ENCODE measurements at places on chromosomes 11 and 22. TPM values are rescaled to one million over a fixed set of nuclear protein-coding genes. Genes with fewer than 3 reads are reported as not detected.

SNX32 gene
- 0.84 TPM for total RNA-seq

IPO7 gene
- 171 TPM for total RNA-seq

DNA sequence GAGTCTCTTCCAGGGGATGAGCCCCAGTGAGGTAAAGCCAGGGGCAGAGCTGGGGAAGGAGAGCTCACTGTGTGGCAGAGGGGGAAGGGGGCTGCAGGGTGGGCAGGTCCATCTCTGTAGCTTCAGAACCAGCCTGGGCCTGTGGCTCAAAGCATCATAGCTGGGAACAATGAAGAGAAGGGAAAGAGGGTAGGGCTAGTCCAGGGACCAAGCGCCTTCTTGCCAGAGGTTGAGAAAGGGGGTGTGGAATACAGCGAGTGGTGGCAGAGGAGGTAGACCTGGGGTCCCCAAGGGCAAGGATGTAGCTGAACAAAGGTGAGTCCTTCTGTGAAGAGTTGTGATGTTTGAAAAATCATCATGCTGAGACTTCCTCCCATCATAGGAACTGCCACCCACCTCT, 1.2 kb upstream of the PLA2G3 start:
- DNase-seq, result peak; percentile 36

- DNase-seq, result no peak
Measured at GRCh38 chr11:129075757-129076156, 116.4 kb downstream of the ARHGAP32 start.

DNA sequence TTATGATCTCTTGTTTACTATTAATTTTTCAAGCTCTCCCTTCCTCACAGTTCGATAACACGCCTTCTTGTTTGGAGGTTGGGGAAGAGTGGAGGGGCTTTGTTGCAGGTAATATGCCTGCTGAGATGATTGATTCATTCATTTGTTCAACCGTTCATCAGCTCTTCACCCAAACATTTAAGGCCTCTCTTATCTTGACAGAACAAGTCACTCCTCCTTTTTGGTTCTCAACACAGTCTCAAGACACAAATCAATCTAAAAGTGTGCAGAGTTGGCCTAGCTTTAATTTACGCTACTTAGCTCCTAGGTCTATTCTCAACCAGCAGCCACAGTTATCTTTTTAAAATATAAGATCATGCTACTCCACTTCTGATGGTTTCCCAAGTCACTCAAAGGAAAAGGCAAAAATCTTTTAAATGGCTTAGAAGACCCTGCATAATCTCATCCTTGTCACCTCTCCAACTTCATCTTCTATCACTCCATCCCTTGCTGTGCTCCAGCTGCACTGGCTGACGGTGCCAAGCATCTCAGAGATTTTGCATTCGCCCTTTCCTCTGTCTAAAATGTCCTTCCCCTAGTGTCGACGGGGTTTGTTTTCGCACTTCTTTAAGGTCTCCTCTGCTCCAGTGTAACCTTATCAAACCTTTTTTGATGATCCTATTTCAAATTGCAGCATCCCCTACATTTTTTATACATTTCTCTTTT, 60.3 kb downstream of the AMBRA1 start:
- no peak for DNase-seq

DNA sequence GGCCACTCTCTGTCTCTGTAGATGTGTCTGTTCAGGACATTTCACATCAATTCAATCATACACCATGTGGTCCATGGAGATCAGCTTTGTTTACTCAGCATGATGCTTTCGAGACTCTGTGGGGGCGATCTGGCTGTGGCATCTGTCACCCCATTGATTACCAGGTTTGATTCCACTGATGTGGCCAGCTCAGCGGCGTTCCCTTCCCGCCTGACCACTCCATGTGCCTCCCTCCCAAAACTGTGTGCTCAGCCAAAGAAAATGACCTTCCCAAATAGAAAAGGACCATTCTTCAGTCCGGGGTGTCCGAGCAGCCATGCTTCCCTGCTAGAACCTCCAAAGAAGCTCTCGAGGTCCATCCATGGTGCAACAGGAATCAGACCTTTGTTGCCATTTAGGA, 89.1 kb downstream of the BRD1 start:
- peak; percentile 23 for DNase-seq

- no peak for DNase-seq
Measured at GRCh38 chr11:130428316-130429119, at the start of gene ADAMTS8. TSS of gene ADAMTS8 (minus strand) at chr11:130428609. CDS start at chr11:130428286, 323 bp downstream.

DNA sequence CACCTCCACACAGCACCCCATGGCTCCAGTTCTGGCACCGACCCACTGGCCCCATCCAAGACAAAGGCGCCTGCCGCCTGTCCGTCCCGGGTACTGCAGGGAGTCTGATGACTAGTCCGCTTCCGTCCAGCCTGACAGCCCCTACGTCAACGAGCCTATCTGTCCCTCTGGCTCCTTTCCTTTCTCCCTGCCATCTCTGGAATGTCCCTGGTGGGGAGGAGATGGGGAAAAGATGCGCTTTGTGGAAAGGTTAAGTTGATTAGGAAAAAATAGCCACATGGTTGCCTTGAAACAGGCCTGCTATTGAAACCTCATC, 10.4 kb downstream of the PDGFB start:
- DNase-seq, result peak; percentile 74

DNA sequence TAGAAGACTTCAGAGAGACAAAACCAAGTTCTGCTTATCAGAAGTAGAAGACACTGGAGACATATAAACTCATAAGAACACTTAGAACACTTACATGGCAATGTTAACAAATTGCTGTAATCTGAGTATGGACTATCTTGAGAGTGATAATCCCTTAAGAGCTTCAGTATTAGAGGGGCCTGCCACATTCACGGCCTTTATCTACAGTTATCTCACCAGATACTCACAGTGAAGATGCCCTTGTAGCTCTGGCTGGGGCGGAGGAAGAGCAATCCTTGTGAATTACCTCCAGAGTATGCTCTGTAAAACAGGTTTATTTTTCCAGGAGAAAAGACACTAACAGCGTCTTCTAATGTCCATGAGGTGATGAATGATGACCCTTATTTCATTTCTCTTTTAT, 762.8 kb downstream of the FAM181B start:
- DNase-seq, result no peak

DNA sequence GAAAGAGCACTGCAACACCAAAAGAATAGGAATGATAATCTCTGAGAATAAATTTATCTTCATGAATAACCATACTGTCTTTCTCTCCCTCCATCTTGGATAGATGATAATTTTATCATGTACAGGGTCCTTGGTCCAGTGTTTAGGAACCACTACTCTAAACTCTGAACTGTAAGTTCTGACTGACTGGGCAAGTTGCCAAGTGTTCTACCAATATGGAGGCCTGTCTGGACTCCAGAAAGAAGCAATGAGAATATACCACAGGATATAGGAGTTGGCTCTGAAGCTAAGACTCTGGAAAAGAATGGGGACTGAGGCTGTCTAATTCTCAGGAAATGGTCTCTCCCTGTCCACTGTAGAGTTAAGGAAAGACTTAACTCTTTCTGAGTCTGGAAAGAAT, 1.5 kb downstream of the FHIP1B start:
- no peak for DNase-seq

SEPTIN3 gene
- total RNA-seq, result 10.9 TPM

DNA sequence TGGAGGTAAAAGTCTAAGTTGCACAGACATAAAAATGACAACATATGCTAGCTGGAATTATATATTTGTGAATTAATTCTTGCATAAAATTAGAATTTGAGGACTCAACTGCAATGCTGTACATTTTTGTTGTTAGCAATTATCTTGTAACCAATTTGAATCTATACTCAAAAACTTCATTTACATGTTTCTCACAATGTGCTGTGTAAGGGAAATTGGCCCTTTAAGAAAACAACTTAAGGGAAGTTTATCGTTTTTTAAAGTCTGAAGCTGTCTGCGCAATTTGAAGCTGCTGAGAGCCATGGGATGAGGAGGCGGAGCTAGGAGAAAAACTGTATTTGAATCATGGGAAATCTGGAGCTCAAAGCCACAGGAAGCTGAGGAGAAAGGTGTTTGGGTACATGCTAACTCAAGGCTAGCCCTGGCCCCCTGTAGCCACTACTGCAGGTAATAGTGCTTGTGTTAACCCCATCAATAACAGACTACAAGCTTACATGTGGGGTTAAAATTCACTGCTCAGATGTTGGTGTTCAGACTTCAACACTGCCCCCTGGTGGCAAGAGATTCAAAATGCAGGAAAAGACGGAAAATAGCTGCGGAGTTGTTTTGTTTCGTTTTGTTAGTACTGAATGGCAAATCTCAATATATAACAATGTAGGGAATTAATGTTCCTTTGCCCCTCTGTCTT, 126.1 kb downstream of the BRD1 start:
- DNase-seq, result peak; percentile 61

GRCh38 chr11:110376711-110377324, 52.9 kb upstream of the FDX1 start:
- DNase-seq, result peak; percentile 84

PTPRJ gene
- 37.4 TPM for total RNA-seq

C11orf24 gene
- total RNA-seq, result 48.1 TPM

GRCh38 chr11:96328395-96329010, 14.5 kb downstream of the MAML2 start:
- no peak for DNase-seq

DNA sequence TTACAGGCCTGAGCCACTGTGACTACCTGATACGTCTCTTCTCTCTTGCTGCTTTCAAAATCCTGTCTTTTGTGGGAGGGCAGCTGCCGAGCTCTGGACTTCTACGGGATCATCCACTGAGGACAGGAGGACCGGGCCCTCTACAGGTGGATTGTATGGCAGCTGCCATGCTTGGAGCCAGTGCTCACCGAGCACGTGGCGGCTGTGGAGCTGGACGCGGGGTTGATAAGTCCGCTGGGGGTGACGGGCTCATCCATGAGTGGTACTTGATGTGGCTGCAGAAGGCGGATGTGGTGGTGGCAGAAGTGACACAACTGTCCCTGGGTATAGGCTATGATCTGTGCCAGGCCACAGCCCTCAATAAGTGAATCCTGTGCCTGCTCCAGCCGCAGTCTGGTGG, 1.8 kb upstream of the CYP2D6 start:
- DNase-seq, result no peak

ANO1 gene
- 1.6 TPM for total RNA-seq

OR52N4 gene
- total RNA-seq, result not detected

GRCh38 chr11:128892866-128893565, 1.9 kb downstream of the KCNJ5 start:
- peak; percentile 62 for DNase-seq

GRCh38 chr22:18075720-18076497, 1.9 kb upstream of the PEX26 start:
- DNase-seq, result peak; percentile 78

GRCh38 chr22:38038426-38038825, 18.8 kb upstream of the PICK1 start:
- DNase-seq, result no peak

GATD1 gene
- 41.6 TPM for total RNA-seq

ELF5 gene
- not detected for total RNA-seq

Data from endodermal cell (in vitro differentiated cells).